NCI-H2171 treated with DMSO at 0.1 percent for 48 hours (cell line): ENCODE measurements at places on chromosomes 12 and 14.
A peak's percentile ranks its signal among the peaks of the same experiment; 100 is the strongest.

DNA sequence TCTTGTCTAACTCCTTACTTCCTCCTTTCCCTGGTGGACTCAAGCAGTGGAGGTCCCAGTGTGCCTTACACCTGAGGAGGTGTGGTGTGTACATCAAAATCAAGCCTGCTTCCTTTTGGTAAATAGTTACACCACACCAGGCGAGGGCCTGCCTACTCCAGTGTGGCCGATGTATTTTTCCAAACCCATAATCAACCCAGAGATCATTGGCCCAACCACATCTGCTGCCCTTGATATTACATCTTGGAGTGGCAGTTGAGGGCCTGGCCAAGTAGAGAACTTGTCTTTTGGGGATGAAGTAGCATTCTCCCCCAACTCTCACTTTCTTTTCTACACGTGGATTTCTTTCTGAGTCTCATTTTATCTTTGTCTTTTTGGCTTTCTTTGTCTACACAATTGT is 187.4 kb downstream of the EFCAB11 start:
- DNase-seq: peak; percentile 14

GRCh38 chr14:100777366-100777817 is 48.5 kb upstream of the MEG3 start:
- no peak for DNase-seq

DNA sequence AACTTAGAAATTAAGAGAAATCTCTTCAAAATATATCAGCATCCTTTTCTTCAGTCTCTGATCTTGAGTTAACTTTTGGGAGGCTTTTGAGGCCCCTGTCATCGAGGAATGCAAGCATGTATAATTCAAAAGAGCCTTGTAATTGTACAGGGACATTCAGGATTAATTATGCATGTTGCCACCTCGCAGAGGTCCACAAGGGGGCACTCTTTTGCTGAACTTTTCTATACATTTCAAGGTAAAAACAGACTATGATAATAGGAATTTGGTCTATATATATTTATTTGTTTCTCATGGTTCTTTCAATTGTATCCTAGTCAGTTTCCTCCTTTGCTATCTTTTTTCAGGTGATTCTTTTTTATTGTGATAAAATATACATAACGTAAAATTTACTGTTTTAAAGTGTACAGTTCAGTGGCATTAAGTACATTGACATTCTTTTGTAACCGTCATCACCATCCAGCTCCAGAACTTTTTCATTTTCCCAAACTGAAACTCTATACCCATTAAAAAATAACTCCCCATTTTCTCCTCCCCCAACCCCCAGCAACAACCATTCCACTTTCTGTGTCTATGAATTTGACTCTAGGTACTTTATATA is 47.0 kb upstream of the SLC2A13 start:
- DNase-seq: peak; percentile 59

- DNase-seq: no peak
Observed at GRCh38 chr14:76964695-76965094, 63.8 kb downstream of the IRF2BPL start.

- no peak for DNase-seq
Observed at GRCh38 chr12:46267825-46268582, 839 bp downstream of the SLC38A1 start.
